ENCODE measurements at places on chromosomes 13 and 19. TPM values are rescaled to one million over a fixed set of nuclear protein-coding genes. Genes with fewer than 3 reads are reported as not detected.

DNA sequence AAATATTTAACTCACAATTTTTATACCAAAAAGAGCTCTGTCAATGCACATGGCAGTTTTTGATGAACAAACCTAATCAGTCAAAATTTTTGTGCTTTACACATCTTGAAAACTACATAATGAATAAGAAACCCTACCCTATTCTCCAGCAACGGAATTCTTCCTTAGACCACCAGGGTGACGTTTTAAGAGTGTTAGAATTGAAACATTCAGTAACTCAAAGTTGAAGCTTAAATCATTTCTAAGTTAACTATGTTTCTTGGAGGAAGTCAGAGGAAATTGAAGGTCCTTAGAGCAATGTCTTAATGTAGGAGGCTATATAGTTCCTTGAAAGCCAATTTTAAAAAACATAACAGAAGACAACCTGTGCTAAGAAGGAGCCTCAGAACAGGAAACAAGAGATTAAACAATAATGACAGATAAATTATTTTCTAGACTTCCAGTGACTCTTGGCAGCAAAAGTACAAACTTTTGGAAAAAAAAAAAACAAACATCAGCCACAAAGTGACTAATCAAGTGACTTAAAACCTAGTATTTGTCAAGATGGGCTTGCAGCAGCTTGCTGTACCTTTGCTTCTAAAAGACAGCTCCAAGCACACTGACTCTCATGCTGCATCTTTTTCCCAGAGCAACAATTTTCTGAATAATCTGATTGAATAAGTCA lies 6.2 kb downstream of the SPRY2 start:
- H3K36me3 ChIP-seq, result peaks cover 16% of the 10 kb centered on the region
- no peak overlapping the region for H3K27ac ChIP-seq
- peak overlapping the region; percentile 3 for H3K4me3 ChIP-seq
- DNase-seq, result no peak
- no peaks in the 10 kb centered on the region for H3K27me3 ChIP-seq
- peaks cover 8% of the 10 kb centered on the region for H3K4me1 ChIP-seq

DNA sequence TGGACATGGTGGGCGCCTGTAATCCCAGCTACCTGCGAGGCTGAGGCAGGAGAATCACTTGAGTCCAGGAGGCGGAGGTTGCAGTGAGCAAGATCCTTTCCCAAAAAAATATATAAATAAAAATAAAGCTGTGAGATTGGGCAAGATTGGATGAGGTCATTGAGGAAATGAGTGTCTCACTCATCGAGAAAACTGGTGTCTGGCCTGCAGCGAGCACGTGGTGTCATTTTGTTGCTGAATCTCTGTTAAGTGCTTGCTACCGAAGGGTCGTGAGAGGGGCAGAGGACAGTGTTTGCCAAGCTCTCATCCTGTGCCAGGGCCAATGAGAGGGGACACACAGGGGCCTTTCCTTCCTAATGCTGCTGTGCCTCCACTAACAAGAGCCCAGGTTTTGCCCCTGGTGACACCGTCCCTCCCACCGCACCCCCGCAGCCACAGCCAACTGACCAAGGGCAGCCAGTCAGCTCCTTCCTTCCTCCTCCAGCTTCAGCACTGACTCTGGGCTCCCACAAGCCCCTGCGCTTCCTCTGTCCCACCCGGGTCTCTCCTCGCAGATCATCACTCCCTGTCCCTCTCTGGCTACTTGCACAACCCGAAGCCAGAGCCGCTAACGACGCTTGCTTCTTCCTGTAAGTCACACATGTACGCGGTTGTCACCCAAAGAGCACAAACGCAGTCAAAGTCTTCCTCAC lies 3.2 kb downstream of the POLD1 start:
- no peak overlapping the region for H3K4me3 ChIP-seq
- H3K27me3 ChIP-seq, result no peaks in the 10 kb centered on the region
- DNase-seq, result no peak
- H3K36me3 ChIP-seq, result peaks cover 20% of the 10 kb centered on the region
- H3K4me1 ChIP-seq, result peaks cover 31% of the 10 kb centered on the region

- DNase-seq, result no peak
- H3K4me3 ChIP-seq, result no peak overlapping the region
- no peaks in the 10 kb centered on the region for H3K27me3 ChIP-seq
- peaks cover 6% of the 10 kb centered on the region for H3K4me1 ChIP-seq
- H3K36me3 ChIP-seq, result no peaks in the 10 kb centered on the region
Observed at GRCh38 chr13:97282705-97283104, 60.6 kb downstream of the MBNL2 start.

HS6ST3 gene
- total RNA-seq, result 36.2 TPM

CCDC8 gene
- 37.9 TPM for total RNA-seq

TUBB4A gene
- total RNA-seq, result 121 TPM

DPY19L3 gene
- total RNA-seq, result 53.3 TPM

GRCh38 chr13:47111499-47111898 lies 214.6 kb upstream of the HTR2A start:
- H3K27me3 ChIP-seq, result no peaks in the 10 kb centered on the region
- H3K36me3 ChIP-seq, result no peaks in the 10 kb centered on the region
- H3K4me1 ChIP-seq, result no peaks in the 10 kb centered on the region
- no peak overlapping the region for H3K27ac ChIP-seq
- DNase-seq, result no peak

- peak overlapping the region; percentile 93 for H3K27ac ChIP-seq
- H3K36me3 ChIP-seq, result peaks cover 5% of the 10 kb centered on the region
- H3K27me3 ChIP-seq, result no peaks in the 10 kb centered on the region
Observed at GRCh38 chr19:34734537-34735103, 577 bp downstream of the ZNF181 start.

CASP14 gene
- not detected for total RNA-seq

TSC22D1 gene
- total RNA-seq, result 247 TPM

DNA sequence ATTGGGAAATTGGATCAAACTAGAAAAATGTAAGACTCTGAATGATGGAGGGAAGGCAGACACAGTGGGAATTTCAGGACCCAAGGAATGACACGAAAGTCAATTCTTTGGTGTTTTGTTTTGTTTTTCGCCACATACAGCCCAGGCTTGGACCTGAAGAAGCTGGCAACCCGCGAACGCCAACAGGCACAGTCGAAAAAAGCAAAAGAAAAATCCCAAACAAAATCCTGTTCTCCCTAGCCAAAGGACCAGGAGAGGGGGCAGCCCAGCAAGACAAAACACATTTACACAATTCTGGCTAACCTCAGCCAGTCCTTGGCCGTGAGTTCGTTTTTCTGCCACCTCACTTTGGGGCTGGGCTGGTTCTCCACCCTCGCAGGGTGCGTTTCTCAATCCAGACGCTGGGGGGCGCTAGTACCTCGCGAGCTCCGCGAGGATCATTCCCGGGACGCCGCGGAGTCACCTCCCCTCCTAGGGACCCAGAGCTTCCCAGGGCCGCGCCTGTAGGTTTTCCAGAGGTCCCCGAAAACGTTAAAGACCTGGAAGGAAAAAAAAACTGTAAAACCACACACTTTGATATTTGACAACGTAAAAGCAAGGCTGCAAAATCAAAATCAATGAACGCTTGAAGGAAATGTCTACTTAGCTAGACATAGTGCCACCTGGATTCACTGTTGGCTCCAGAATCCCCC lies 34.9 kb upstream of the TPM4 start:
- peak; percentile 29 for DNase-seq
- H3K36me3 ChIP-seq, result no peaks in the 10 kb centered on the region
- H3K4me1 ChIP-seq, result peaks cover 8% of the 10 kb centered on the region
- peak overlapping the region; percentile 9 for H3K4me3 ChIP-seq
- peaks cover 3% of the 10 kb centered on the region for H3K27me3 ChIP-seq
- H3K27ac ChIP-seq, result no peak overlapping the region

CEACAM3 gene
- not detected for total RNA-seq

PSG6 gene
- 0.28 TPM for total RNA-seq

MRPL54 gene
- total RNA-seq, result 33.2 TPM

DNA sequence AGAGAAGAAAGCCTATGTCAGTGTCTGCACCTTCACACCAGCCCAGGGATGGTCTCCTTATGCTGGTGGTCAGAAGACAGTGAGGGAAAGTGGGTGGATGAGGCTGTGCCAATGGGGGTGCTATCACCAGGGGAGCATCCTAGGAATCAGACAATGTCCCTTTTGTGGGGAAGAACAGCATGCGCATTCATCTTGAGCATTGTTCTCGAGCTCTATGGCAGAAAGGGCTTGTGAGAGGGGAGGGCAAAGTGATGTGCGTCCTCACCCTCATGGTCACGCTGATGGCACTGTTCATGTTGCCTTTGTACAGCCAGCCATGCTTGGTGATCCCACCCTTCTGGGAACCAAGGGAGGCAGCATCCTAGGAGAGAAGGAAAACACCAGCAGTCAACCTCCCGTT lies 56.1 kb downstream of the DOCK9 start:
- H3K4me3 ChIP-seq, result no peak overlapping the region
- no peaks in the 10 kb centered on the region for H3K36me3 ChIP-seq
- H3K4me1 ChIP-seq, result no peaks in the 10 kb centered on the region
- no peak overlapping the region for H3K27ac ChIP-seq

ADAMTSL5 gene
- 0.40 TPM for total RNA-seq

DNA sequence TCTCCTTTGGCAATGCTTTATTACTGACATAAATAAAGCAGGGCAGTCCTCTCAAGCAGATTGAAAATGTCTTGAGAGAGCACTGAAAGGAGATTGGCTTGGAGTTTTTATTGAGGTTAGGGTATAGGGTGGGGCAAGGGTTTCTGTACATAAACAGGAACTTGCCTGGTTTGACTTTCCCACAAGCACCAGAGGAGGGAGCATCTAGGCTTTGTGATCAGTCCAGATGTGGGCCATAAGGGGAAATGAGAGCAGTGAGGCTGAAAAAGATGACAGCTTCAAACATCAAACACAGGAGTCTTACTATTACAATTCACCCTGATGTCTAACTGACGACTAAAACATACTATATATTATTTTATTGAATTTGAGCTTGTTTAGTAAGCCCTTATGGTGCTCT lies 260.9 kb downstream of the MTUS2 start:
- H3K27ac ChIP-seq, result no peak overlapping the region
- no peaks in the 10 kb centered on the region for H3K27me3 ChIP-seq
- H3K4me3 ChIP-seq, result no peak overlapping the region
- no peak for DNase-seq

- no peak overlapping the region for H3K27ac ChIP-seq
- H3K4me1 ChIP-seq, result peaks cover 38% of the 10 kb centered on the region
- H3K4me3 ChIP-seq, result no peak overlapping the region
- DNase-seq, result peak; percentile 46
- no peaks in the 10 kb centered on the region for H3K36me3 ChIP-seq
- H3K27me3 ChIP-seq, result peaks cover 96% of the 10 kb centered on the region
Observed at GRCh38 chr13:78600280-78600883, 3.0 kb downstream of the POU4F1 start.

PTPRS gene
- total RNA-seq, result 113 TPM

DNA sequence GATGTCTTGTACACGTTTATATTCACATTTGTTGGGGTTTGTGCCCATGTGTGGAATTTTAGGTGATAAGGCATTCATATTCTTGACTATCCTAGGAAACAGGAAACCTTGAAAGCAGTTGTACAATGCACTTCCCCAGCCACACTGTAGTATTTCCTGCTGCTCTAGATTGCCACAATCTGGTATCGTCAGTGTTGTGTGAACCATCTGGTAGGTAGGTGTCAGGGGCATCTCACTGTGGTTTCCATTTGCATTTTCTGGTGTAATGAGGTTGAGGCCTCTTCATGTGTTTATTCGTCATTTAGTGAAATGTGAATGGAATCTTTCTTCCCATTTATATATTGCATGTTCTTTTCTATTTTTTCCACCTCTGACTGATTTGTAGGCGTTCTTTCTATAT lies 76.6 kb downstream of the SCGB2B2 start:
- H3K4me1 ChIP-seq, result peaks cover 16% of the 10 kb centered on the region
- no peaks in the 10 kb centered on the region for H3K36me3 ChIP-seq
- H3K27ac ChIP-seq, result no peak overlapping the region
- H3K4me3 ChIP-seq, result no peak overlapping the region
- DNase-seq, result no peak

FAM216B gene
- 12.7 TPM for total RNA-seq

RRAS gene
- total RNA-seq, result 16.7 TPM

IGSF23 gene
- total RNA-seq, result not detected

ZNF418 gene
- 28.7 TPM for total RNA-seq

- H3K27ac ChIP-seq, result no peak overlapping the region
- DNase-seq, result no peak
- H3K27me3 ChIP-seq, result no peaks in the 10 kb centered on the region
- peaks cover 12% of the 10 kb centered on the region for H3K36me3 ChIP-seq
- H3K4me3 ChIP-seq, result no peak overlapping the region
Observed at GRCh38 chr13:51919531-51919930, 57.8 kb downstream of the CCDC70 start.

GRCh38 chr13:33509642-33510229 lies 224.2 kb upstream of the STARD13 start:
- DNase-seq, result no peak
- no peak overlapping the region for H3K27ac ChIP-seq
- no peaks in the 10 kb centered on the region for H3K27me3 ChIP-seq
- H3K4me1 ChIP-seq, result no peaks in the 10 kb centered on the region

- H3K4me3 ChIP-seq, result no peak overlapping the region
- no peaks in the 10 kb centered on the region for H3K27me3 ChIP-seq
- DNase-seq, result no peak
- H3K36me3 ChIP-seq, result peaks cover 35% of the 10 kb centered on the region
- H3K27ac ChIP-seq, result no peak overlapping the region
Observed at GRCh38 chr19:49820125-49820524, 2.0 kb downstream of the MED25 start.
